Activated naive CD4-positive, alpha-beta T cell (primary cell): ENCODE measurements at places on chromosomes 4 and X.

GRCh38 chr4:38489011-38489861, 174.8 kb upstream of the KLF3 start:
- no peak for DNase-seq

DNA sequence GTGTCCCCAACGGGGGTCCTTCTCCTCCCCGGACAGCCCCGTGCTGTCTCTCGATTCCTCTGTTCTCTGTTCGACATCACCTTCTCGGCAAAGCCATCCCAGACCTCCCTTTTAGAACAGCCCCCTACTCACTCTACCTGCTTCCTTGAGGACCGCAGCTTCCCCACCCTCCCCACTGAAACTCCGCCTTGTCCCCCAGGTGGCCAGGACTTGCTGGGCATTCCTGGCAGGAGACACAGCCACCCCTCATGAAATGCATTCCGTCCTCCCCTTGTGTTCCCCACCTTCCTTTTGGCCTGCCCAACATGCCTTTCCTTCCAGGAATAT, 34.8 kb upstream of the GPR78 start:
- DNase-seq = no peak

- no peak for DNase-seq
Observed at GRCh38 chr4:6119507-6120020, 80.8 kb downstream of the JAKMIP1 start.

GRCh38 chr4:75557696-75558095, 1.8 kb downstream of the ODAPH start:
- DNase-seq = no peak

DNA sequence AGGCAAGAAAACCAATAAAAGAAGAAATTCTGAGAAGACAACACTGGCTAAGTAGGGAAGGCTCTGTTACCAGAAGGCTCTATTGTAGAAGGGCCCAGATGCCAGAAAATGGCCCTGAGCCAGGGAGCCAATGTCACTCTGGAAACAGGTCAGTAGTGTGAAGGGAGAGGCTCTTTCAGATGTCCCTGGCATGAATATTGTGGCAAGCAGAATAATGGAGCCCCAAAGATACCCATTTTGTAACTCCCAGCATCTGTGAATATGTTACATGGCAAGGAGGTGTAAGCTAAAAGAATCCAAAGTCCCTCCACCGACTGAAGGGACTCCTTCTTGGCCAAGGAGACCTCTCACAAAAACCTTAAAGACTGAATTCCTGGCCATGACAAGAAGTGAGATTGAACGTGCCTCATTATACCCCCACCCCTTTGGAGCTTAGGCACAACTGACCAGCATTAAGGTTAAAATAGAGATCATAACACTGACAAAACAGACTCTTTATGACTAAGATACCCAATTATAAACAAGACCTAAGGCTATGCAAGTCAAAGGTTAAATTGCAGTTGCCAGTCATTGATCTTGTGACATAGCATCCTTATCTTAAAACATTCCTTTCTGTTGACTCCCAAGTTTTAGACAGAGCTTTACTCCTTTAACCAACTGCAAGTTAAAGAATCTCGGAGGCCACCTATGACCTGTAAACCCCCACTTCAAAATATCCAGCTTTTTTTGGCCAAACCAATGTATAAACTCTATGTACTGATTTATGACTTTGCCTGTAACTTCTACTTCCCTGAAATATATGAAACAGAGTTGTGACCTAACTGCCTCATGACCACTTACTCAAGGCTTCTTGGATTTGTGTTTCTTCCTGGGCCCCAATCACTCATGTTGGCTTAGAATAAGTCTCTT, 42.2 kb upstream of the SMIM10 start:
- no peak for DNase-seq

- DNase-seq = no peak
Observed at GRCh38 chr4:183637461-183637860, 21.5 kb downstream of the RWDD4 start.

- DNase-seq = no peak
Observed at GRCh38 chrX:17638731-17639130, 98.6 kb upstream of the SCML1 start.

DNA sequence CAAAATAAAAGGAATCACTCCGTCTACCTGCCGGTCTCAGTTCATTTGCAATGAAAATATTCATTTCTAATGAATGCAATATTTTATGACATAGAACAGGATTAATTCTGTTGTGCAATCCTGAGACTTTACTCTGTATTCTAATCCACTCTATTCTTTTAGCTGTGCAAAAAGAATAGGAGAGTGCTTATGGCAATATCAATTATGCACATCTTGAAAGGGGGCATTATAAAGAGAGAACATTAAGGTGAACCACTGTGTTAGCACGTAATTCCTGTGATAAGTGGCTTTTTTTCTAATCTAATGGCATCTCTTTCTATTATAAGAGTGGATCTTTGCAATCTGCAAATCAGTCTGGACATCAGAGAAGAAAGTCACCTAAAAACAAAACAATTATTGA, 99.5 kb downstream of the KCNIP4 start:
- no peak for DNase-seq

- no peak for DNase-seq
Observed at GRCh38 chrX:43741843-43742573, 85.9 kb downstream of the MAOA start.

- DNase-seq = no peak
Observed at GRCh38 chrX:21711129-21711847, 46.6 kb downstream of the SMPX start.

DNA sequence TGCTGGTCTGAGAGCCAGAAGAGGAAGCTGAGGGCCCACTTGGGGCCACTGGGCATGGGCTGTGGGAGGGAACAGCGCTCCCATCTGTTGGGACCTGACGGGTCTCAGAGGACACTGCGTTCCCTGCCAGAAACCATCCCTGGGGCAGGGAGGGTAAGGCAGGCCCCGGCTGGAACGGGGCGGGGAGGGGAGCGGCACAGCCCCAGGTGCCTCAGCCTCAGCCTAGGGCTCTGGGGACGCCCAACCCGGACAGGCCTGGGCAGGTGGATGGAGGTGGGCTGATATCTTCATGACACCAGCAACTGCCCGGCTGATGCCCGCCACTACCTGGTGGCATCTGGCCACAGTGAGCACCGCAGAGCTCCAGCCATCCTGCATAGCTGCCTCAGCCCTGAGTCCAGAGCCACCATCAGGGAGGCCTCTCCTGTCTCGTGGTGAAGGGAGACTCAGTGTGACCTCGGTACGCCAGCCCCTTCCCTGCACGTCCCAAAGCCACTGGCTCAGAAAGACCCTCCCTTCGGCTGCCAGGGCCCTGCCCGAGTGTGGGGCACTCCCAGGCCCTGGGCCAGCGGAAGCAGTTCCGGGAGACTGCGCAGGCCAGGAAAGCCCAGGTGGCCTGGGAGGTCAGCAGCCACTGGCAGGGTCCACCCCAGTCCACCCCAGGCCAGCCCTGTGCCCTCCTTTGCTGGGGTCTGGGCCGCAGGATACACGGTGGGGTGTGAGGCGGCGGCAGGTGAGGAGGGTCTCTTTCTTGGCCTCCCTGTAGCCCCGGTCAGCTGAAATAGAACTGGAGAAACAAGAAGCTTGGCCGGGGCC, 34.6 kb upstream of the FGFR3 start:
- DNase-seq = no peak

- peak; percentile 57 for DNase-seq
Observed at GRCh38 chrX:17792826-17793225, 55.5 kb downstream of the SCML1 start.

GRCh38 chr4:142700531-142700930, 145.6 kb downstream of the INPP4B start:
- no peak for DNase-seq

- DNase-seq = no peak
Observed at GRCh38 chr4:78417603-78418002, 134.0 kb upstream of the ANXA3 start.

DNA sequence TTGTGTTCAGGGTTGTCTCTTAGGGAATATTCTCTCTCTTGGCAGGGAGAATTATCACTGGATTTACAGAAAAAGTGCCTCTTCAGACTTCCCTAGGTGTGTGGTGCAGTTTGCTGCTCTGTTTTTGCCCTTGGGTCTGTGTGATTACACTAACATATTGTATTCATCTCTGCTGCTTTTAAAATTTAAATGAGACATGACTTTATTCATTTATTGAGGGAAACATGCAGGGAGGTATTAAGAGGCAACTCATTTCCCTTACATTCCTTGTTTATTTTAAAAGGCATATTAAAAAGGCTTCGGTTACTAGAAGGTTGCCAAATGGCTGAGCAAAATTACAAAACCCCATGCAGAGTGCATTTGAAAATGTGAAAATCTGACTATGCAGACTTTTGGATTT, 135.1 kb upstream of the GEMIN8 start:
- DNase-seq = no peak

DNA sequence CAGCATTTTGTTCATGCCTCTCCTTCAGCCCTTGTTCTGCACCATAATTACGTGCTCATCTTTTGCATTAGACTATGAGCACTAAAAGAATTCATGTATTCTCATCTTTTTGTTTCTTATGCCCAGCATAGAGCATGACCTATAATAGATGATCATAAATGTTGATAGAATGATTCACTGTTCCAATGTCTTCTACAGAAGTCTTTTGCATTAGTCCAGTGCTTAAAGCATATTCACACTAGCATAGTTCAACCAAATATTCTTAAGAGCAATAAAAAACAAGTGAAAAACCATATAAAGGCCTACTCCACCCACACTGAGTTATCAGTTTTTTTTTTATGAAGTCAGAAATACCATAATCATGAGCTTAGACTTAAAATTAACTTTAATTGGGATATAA, 36.5 kb upstream of the SLC10A4 start:
- DNase-seq = no peak

DNA sequence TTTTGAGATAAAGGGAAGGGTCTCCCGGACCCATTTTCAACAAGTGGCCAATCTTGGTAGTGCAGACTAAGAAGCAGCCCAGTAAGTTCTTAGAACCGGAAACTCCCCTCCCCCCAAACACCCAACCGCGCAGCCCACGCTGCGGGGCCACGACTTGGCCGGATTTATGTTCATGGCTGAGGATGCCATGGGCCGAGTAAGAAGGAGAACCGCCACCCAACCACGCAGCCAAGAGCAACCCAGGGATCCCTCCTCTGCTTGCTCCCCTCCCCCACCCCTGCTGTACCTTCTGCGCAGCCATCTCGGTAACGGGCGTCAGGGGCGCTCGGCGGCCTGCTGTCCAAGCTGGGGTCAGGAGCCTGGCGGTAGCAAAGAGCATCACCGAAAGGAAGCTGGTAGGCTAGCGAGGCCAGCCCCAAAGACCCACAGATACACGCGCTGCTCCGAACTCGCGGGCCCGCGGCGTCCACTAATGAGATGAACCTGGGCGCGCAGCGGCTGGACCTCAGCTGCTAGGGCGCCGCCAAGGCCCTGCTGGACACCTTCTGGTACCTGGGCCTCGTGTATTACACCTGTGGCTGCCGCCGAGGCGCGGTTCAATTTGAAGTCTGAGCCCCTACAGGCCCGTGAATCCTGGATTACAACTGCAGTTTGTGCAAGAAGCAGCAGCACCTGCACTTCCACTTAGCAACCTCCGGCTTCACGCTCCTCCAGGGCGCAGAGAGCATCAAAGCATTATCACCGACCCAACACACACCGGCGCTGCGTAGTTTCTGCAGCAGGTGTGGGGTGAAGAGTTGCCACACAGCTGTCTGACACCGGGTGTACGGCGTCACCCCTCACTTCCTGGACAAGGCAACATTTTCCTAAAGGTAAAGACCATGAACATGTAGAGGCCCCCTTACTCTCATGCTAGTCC, 63.4 kb downstream of the NUDT10 start:
- peak; percentile 12 for DNase-seq

GRCh38 chr4:88247148-88247547, 37.2 kb downstream of the PPM1K start:
- DNase-seq = no peak

GRCh38 chr4:6750286-6751221, 32.0 kb upstream of the KIAA0232 start:
- DNase-seq = no peak

DNA sequence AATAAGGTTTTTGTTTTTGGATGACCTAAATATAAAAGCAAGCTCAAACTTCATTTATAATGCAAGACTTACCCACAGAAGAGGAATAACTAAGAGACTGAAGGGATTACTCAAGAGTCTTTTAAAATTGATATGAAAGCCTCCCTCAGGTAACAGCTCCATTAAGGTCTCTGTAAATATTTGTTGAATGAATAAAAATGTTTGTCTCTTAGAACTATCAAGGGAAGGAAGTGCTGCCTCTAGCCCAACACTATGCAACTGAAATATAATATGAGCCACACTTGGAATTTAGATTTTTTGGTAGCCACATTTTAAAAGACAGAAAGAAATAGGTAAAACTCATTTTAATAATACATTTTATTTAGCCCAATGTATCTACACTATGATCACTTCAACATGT, 127.8 kb downstream of the SH3RF1 start:
- DNase-seq = no peak

GRCh38 chr4:22625311-22625710, 67.4 kb upstream of the GBA3 start:
- no peak for DNase-seq

GRCh38 chrX:19727887-19728648, 159.3 kb downstream of the SH3KBP1 start:
- no peak for DNase-seq

- DNase-seq = no peak
Observed at GRCh38 chr4:7194251-7195140, 2.2 kb downstream of the SORCS2 start.

DNA sequence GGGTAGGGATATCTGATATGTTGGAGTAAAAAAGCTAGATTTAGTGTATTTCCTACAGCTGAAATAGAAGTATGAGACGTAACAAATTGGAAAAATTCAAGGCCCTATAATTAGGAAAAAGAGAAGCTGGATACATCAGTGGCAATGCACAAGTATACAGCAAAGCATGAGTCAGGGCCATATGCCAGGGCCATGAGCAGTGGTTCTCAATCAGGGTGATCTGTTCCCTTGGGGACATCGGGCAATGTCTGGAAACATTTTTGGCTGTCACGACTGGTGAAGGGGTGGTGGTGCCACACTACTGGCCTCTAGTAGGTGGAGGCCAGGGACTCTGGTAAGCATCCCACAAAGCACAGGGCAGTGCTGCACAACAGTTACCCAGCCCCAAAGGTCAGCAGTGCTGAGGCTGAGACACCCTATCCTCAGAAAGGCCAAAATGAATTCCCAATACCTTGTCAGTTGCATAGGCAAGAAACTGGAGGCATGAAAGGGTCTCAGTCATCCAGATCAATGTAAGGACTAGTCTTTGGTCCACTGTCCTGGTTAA, 36.8 kb upstream of the NAP1L5 start:
- no peak for DNase-seq

DNA sequence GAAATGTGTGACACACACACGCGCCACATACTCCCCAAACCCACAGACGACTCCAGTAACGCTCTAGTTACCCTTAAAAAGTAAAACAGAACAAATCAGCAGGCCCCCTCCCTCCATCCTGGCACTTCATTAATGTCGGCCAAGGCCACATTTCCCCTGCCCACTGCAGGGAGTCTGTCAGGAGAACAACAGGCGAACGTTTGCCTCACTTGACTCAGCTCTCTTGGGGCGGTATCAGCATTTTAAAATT, 671 bp upstream of the FHIP1A start:
- DNase-seq = no peak

GRCh38 chrX:71626576-71626975, 8.3 kb upstream of the CXCR3 start:
- DNase-seq = no peak

GRCh38 chr4:121693450-121693849, 3.3 kb downstream of the ANXA5 start:
- no peak for DNase-seq
